ENCODE measurements at places on chromosomes 6 and 20.

GRCh38 chr6:31158863-31159855 lies 770 bp downstream of the TCF19 start:
- no peak for DNase-seq

DNA sequence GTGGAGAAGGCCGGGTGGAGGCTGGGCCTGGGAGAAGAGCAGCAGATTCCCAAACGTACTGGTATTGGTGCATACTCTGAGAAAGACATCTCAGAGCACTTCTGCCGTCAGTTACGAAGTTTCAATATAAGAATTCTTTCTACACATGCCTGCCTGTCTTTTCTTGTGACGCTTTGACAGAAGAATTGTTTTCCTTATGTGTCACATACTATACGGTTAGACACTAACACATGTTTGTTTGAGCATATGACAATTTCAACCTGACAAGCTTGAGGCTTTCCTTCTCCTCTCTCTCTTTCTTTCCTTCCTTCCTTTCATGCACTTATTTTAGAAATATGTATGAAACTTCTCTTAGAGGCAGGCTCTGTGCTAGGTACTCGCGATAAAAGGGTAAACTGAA lies 360.0 kb downstream of the QKI start:
- no peak for DNase-seq

DNA sequence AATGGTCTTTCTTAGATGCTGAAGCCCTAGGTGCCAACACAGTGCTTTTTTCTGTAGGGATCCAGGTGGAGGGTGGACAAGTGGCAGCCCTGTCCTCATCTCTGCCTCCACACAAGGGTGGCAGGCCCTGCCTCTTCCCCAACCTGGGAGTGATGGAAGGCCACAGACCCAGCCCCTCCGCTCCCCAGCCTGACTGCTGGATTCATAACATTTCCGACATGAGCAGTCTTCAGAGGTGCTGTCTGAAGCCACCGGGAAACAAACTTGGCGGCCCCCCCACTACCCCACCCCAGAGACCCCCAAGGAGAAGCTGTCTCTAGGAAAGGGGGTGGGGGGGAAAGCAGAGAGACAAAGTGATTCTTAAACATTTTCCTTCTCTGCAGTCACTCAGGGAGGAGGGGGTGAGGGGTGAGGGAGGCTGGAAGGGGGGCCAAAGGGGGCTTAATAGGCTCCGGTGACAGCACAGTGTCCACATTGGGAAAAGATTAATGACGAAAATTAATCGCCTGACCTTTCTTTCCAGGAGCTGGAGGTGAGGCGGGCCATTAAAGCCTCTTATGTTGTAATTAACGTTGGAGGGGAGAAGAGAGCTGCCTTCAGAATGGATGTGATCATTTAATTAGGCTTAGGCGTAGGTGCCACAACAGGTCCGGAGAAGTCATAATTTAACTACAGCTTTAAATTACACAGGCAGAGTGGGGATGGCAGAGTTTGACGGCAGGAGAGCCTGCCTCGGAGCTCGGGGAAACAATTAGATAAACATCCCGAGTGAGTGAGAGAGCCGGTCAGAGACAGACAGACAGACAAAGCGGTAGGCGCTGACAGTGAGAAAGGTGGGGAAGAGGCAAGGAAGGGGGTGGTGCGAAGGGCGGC lies 76.8 kb upstream of the FOXP4 start:
- no peak for DNase-seq

DNA sequence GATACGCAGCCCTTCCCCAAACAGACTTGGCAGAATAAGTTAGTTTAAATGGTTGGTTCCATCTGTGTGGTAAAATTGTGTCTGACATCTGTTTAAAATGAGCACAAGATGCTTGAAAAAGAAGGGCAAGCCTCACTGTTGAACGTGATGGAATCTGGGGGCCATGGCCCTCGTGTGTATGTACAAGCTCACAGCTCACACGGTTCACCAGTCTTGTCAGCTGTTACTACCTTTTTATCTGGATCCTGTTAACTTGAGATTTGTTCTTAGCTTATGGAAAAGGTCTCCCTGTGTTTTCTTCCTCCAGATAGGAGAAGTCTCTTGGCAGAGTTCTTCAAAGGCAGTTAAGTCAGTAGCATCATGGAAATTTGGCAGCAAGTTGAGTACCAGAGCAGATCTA lies 270.6 kb downstream of the KHDC1L start:
- DNase-seq, result no peak

GRCh38 chr20:32501709-32502108 lies 83.4 kb downstream of the NOL4L start:
- no peak for DNase-seq

GRCh38 chr6:144689503-144690040 lies 404.4 kb downstream of the UTRN start:
- no peak for DNase-seq

DNA sequence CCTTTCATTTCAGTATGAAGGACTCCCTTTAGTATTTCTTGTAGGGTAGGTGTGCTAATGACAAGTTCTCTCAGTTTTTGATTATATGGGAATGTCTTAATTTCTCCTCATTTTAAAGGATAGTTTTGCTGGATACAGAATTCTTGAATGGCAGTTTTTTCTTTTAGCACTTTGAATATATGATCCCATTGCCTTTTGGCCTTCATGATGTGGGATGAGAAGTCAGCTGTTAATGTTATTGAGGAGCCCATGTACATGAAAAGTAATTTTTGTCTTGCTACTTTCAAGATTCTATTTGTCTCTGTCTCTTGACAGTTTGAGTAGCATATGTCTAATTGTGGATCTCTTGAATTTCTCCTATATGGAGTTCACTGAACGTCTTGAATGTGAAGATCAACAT lies 30.9 kb downstream of the RSPH3 start:
- DNase-seq, result no peak

- no peak for DNase-seq
Measured at GRCh38 chr6:96194675-96195074, 178.9 kb downstream of the FUT9 start.

- no peak for DNase-seq
Measured at GRCh38 chr6:47290124-47290834, 19.4 kb downstream of the TNFRSF21 start.

DNA sequence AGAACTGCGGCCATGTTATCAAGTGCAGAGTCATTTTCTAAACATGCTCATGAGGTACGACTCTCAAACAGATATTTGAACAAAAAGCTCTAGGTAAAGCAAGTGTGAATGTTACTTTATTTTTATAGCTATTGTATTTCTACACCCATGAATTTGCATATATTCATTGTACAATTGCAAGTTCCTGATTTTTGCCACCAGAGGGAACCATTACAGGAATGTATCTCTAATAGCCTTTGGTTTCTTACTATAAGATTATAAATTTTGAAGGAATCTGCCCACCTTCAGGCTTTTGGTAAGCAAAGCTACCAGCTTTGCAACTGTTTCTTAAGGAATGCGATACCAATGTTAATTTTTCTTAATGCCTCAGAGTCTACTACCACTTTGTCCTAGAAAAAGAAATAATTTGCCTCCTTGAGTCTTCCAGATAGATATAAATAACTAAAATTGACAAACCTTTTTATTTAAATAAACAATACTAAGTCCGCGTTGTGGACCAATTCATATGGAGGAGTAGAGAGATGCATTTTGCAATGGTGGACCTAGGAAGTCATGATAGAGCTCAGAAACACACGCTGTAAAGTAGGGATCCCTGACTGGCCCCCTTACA lies 125.4 kb upstream of the SAMD5 start:
- DNase-seq, result no peak

GRCh38 chr6:152124429-152125074 lies 317.1 kb downstream of the ESR1 start:
- DNase-seq, result no peak

DNA sequence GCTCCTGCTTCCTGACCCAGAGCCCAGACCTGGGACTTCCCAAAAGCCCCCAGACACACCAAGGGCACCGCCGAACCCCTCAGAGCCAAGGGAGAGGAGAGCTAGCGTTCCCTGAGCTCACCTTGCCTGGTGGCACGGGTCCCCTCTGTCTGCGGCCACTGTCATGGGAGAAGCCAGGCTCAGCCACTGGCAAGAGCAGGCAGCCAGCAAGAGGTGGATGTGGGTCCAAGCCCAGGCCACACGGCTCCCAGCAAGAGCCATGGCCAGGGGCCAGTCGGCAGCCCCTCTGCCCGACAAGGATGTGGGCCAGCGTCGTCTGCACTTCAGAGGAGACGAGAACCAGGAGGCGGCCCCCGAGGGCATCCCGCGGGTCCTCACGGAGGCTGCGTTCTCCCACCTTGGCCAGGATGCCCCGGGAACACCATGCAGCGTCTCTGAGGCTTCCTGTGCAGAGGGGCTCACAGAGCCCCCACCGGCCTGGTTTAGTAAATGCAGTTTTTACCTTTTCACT lies 2.2 kb upstream of the PPDPF start:
- DNase-seq, result no peak

GRCh38 chr6:3409699-3410384 lies 47.0 kb downstream of the SLC22A23 start:
- DNase-seq, result no peak

- DNase-seq, result no peak
Measured at GRCh38 chr6:34090529-34090928, 55.4 kb downstream of the GRM4 start.

DNA sequence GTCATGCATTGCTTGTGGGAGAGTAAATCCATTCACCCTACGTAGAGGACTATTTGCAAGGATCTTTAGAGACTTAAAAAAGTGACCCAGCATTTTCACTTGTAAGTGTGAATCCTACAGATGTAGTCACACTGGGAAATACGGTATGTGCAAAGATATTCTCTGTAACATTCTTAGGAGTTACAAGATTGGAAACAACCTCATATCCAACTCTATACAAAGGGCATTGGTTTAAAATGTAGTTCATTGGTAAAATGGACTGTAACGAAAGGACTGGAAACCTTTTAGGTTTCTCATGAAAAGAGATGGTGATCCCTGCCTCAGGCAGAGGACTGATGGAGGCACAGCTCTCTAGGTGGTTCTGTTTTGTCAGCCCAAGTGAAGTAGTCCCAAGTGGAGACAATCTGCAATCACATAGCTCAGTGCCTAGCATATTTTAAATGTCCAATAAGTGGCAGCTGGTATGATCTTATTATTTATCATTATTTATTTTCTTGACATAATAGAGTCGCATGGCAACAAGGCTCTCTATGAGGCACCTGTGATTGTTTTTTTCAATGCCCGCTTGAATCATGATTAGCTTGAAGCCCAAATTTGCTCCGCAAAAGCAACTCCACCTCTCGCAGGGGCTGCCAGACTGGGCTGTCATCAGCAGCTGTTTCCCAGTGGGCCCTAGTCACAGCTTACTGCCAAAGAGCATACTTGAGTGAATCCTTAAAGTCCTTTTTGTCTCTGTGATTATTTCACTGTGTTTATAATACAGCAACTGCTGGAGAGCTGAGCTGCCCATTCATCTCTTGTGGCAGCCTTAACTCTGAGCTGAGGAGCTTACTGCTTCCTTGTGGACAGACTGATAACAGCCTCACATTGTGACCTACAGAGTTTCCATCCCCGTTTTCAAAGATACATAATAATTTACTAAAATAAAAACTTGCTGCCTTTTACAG lies 19.8 kb upstream of the ENPP1 start:
- peak; percentile 80 for DNase-seq

- DNase-seq, result no peak
Measured at GRCh38 chr6:15308435-15309213, 62.8 kb downstream of the JARID2 start.

DNA sequence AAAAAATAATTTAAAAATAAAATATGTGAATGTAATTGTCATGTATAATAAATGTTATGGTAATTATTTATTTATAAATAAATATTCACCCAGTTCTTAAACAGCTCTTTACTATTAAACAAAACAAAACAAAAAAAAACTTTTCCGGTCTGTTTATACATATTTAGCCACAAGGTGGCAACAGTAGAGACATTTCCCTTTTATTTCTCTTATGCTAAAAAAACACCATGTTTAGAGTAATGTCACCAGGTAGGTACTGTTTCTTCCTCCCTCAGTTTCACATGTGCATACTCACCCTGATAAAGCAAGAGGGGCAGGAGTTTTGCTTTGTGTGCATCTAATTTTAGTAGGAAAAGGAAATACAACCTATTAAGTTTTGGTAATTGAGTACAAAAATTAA lies 610.4 kb upstream of the IMPG1 start:
- DNase-seq, result no peak

- DNase-seq, result no peak
Measured at GRCh38 chr6:158213925-158214674, 46.0 kb downstream of the GTF2H5 start.

- DNase-seq, result no peak
Measured at GRCh38 chr20:56460459-56460858, 8.0 kb upstream of the RTF2 start.

DNA sequence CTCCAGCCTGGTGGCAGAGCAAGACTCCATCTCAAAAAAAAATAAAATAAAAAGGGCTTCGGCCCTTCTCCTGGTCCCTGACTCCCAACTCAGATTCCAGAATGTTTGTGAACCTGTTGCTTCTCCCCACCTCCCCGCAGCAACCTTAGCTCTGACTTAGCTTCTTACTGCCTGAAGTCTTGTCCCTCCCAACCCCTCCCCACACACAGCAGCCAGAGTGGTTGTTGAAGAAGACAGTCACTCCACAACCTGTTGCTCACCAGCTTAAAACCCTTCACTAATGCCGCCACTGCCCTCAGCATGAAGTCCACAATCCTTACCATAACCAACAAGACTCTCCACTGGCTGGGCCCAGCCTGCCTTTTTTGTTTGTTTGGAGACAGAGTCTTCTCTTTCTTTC lies 6.5 kb upstream of the PTPRT start:
- no peak for DNase-seq

GRCh38 chr6:6577735-6578134 lies 10.8 kb upstream of the LY86 start:
- no peak for DNase-seq

DNA sequence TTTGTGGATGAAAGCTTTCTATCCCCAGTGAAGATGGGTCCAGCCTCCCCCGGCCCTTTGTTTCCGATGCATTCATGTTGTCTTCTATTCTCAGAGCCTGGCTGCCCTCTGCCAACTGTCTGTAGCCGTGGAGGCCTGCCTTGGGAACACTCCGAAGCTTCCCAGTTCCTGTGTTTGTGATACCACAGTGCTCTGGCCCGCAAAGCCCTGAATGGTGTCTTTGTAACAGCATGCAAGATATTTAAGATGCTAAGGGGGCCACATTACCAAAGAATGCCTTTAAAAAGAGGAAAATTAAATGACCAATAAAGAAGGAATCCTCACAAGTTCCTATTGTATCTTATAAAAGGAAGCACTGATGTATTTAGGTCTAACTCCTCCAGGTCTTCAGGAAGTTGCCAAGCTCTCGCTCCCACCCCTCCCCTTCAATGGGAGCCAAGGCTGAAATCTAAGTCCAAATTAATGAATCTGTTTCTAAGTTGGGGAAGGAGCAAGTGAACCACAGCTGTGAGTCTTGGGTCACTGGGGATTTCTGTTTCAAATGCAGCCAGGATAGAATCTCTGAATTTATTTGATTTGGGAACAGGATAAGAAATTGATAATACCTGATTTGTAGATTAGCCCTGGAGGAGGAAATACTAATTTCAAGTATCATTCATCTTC lies 596.1 kb downstream of the QKI start:
- DNase-seq, result no peak

Measured in left hindlimb (tissue), 1 donor.